ENCODE measurements at places on chromosomes 13 and 19.

- DNase-seq, result no peak
Measured at GRCh38 chr13:31172001-31172400, 10.3 kb upstream of the HSPH1 start.

- DNase-seq, result no peak
Measured at GRCh38 chr13:112828756-112829155, 138.9 kb downstream of the ATP11A start.

GRCh38 chr19:51060336-51060735 lies 4.6 kb downstream of the KLK13 start:
- DNase-seq, result no peak

DNA sequence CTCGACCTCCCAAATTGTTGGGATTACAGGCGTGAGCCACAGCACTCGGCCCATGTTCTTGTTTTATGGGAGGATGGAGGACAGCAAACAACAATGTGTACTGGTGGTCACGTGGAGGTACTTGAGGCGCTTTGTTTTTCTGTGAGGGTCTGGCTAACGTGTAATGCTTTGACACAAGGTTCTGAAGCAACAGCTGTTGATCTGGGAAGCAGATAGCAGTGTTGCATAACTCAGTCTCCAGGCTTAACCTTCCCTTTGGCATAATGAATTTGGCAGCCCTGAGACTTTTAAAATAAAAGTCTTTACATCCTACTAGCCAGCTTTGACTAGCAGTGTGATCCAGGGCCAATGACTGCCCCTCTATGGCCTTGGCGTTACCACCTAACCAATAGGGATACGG lies 6.9 kb upstream of the ZNF580 start:
- DNase-seq, result no peak

DNA sequence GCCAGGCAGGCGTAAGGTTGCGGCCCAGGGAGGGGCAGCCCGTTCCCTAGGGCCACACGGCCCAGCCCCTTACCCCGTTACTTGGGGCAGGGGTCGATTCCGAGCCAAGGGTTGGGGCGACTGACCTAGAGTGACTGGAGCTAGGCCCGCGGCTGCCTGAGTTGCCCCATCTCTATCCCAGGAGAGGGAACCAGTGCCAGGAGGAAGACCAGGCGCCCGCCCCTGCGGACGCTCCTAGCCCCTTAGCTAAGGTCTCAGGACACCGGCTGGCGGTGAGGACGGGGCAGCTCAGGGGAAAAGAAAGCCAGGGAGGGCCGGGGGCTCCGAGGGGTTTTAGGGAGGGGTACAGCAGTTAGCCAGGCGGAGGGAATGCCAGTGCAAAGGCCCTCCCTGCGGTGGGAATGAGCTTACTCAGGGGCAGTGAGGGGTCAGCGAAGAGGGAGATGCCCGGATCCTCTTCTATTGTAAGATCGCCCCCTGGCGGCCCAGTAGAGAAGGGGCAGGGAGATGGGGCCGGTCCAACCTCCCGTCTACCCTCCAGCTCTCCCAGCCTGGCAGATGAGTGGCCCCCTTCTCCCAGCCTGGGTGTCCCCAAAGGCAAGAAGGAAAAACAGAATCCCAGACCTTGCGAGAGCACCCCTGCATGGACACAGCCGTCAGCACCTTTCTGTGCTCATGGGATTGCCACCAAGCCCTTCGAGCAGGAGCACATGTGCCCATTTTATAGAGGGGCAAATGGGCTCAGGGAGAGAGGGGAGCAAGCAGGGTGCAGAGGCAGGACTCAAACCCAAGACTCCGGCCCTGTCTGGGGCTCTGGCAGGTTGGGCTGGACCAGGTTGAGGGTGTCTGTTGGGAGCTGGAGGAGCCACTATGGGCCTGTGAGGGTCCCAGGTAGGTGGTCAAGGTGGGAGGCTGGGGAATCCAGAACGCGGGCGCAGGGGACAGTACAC lies 16.3 kb downstream of the CILP2 start:
- peak; percentile 33 for DNase-seq

DNA sequence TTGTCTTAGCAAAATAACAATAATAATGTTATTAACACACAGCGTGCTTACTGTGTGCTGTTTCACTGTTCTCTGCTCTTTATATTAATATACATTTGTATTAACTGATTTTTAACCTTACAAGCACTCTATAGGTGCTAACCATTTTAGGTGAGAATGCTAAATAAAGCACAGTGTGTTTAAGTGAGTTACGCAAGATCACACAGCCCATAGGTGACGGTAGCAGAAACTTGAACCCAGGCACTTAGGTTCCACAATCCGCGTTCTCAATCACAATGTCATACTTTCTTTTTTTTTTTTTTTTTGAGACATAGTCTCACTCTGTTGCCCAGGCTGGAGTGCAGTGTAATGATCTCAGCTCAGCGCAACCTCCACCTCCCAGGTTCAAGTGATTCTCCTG lies 5.8 kb downstream of the ZNF30 start:
- no peak for DNase-seq

Data from inflammatory macrophage treated with lipopolysaccharide for 1 hour (primary cell).